Activated CD4-positive, alpha-beta T cell treated with anti-CD3 and anti-CD28 coated beads, Interleukin-2, amount 50 U/mL, for 48 hours (primary cell): ENCODE measurements at places on chromosomes 12 and 14.
A peak's percentile ranks its signal among the peaks of the same experiment; 100 is the strongest.

GRCh38 chr12:112933129-112933505, 5.2 kb upstream of the OAS3 start:
- no peak for DNase-seq

DNA sequence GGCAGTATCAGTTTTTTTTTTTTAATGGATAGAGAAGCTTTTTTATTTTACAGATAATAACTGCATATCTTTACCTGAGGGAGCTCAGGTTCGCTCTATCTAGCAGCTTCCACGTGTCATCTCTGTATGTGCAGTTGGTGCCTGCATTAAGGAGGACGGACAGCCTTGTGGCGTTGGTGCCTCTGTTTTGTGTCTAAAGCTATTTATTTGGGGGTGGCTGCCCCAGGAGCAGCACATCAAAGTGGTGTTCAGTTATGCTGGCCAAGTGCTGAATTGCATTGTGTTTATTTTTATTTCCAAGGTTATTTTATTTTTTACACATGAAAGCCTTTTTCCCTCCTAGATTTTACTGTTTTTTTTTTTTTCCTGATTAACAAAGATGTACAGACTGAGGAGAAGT, 59.7 kb downstream of the RASSF3 start:
- DNase-seq: no peak

GRCh38 chr12:111434680-111435338, 29.1 kb downstream of the SH2B3 start:
- DNase-seq: peak; percentile 85

DNA sequence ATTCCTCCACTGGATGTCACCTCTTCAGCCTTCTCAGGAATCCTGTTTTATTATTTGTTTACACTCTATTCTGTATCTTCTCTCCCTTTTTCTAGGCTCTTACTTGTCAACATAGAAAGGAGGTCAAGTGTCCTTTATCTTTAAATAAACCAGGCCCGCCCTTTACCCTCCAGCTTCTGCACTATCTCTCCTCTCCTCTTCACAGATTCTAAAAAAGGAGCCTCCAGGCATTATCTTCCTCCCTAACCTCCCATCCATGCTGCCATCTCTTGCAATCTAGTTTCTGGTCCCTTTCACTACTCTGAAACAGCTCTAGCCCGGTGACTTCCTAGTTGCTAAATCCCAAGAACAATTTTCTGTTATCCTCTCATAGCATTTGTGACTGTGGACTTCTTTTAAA, 24.1 kb upstream of the ARID2 start:
- DNase-seq: no peak

DNA sequence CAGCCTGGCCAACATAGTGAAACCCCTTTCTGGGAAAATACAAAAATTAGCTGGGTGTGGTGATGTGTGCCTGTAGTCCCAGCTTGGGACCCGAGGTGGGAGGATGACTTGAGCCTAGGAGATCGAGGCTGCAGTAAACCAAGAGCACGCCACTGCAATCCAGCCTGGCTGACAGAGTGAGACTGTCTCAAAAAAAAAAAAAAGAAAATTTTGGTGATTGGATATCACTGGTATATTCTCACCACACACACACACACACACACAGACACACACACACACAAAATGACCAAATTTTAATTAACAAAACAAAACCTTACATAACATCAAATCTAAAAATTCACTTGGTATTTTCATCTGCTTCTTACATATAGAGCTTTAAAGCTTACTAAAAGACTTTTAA, 3.4 kb upstream of the FAM177A1 start:
- no peak for DNase-seq

DNA sequence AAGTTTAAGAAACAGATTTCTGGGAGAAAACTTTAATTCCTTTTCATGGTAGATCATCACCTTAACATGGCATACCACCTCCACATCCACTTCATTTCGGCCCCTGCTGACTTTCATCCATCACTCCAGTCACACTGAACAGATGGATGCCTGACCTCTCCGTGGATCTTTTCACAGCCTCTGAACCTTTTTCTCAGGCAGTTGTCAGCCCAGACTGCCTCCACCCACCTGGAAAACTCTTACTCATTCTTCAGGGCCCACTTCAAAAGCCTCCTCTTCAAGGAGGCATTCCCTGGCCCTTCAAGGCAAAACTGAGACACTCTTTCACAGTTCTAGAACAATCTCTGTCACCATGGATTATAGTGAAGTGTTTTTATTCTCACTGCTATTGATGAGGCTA, 52.9 kb downstream of the GXYLT1 start:
- DNase-seq: no peak

DNA sequence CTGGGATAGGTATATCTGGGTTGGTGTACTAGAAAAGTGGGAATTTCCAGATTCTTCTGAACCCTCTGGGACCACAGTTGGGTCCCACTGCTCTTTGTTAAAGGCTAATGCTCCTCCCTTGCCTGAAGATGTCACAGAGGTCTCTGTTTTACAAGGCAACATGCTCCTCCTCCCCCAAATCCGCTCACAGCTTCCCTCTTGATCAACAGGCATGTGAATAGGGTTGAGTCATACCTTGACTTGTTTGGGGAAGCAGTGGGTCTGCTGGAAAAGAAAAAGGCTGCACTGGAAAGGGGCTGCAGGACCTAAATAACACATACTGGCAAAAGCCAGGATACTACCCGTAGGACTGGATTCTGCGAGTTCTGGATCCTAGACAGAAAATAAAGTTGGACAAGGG, 165.4 kb upstream of the TMEM260 start:
- no peak for DNase-seq

GRCh38 chr12:4112734-4113325, 160.7 kb upstream of the CCND2 start:
- no peak for DNase-seq

DNA sequence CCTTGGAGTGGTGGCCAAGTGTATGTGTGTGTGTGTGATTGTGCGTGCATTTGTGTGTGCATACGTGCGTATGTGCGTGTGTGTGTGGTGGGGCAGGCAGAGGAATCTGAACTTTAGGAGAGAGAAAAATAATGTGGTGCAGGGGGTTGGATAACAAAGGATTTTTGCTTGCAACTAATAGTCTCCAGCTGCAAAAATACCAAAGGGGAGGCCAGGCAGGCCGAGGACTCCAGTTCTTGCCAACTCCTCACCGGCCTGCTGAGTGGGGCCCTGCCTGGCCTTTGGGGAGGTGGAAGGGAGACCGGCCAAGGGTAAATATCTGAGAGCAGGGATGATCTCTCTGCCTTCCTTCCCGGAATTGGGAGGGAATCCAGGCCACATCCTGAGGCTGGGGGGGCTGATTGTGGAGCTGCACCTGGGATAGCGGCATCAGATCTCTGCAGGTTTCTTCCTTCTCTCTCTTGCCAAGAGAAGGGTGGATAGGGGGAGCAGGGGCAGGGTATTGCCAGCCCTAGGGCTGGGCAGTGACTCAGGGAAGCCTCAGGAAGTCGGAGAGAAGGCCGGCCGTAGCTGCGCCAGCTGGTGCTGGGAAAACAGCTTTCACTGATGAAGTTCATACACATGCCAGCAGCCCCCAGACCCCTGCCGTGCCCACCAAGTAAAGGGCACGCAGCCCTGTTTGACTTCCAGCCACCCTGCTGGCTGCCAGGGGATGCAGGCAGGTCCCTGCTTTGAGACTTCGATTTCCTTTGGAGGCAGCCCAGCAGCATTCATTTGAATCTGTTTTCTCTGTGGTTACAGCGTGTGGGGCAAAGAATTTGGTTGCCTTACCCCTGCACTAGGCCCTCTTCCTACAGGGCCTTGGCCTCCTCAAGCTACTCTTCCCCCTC, 4.6 kb upstream of the LRP1-AS start:
- no peak for DNase-seq

DNA sequence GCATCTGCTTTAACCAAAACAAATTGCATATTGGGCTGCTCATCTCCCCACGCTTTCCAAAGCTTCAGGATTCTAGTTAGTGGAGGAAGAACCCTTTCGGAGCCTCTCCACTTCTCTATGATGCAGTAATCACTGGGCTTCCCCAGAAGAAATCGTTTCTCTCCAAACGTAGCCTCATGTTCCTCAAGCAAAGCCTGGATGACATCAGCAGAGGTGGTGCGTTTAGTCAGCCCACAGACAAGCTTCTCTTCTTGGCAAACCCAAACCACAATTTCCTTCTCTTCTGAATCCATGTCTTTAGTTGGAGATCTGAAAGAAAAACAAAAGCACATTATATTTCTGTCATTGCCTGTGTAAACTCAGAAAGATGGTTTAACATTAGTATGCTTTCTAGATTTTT, 30.6 kb downstream of the RASSF9 start:
- no peak for DNase-seq

DNA sequence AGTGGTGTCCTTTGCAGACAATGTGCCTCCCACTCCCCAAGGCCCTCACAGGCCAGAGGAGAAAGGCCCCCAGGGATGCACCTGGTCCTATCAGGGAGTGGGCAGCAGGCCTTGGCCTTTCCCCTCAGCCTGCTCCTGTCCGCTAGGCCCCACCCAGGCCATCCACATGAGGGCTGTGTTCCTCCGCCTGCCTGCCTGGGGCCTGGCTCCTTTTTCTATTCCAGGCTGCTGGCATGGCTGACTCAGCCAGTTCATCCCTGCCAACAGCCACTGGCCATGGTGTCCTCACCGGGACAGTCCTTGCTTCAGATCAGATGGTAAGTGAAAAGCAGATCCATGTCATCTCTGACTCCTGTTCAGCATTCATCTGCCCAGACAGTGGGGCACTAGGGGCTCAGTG, 13.4 kb downstream of the ISM2 start:
- no peak for DNase-seq

DNA sequence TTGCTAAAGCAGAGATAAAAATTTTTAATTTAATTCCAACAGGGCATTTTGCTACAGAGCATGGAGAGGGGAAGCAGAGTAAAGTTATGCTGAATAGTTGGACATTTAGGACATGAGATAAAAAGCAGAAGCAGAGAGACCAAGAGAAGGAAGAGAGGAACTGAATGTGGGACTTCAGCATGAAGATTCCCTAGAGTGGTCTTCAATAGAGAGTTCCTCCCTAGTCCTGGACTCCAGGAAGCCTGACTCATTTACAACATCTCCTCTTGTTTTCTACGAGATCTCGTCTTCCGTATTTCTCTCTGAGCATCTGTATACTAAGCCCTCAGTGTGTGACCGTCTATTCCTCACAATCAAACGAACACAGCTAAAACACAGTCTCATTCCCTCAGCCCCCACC, 35.2 kb upstream of the IFT81 start:
- no peak for DNase-seq

DNA sequence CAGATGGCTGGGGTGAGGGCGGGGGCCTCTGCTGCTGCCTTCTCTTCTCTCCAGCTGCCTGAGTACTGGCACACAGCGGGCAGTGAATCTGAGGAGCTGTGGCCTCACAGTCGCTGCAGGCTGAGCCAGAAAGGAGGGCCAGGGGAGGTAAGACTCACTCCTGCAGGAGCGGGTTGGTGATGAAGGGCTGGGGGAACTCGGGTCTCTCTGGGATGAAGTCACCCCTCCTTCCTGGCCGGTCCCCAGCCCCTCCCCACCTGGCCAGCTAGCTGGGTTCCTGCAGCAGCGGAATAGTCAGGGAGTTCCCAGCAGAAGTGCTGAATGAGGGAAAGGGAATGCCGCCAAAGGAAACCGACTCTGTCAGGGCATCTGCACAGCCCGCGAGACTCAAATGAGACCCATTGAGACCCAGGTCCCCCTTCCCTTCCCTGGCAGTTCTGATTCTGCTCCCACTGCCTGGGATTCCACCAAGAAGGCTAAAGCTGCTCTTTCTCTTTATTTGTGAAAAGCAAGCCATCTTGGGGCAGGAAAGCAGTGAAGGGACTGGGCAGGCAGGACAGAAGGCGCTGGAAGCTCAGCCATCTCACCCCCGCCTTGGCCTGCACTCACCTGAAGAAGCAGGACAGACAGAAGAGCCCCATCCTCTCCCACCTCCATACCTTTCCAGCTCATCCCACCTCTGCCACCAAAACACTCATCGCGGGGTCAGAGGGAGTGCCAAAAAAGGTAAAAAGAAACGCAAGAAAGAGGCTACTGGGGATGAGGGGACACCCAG, 5.3 kb downstream of the NGB start:
- no peak for DNase-seq

DNA sequence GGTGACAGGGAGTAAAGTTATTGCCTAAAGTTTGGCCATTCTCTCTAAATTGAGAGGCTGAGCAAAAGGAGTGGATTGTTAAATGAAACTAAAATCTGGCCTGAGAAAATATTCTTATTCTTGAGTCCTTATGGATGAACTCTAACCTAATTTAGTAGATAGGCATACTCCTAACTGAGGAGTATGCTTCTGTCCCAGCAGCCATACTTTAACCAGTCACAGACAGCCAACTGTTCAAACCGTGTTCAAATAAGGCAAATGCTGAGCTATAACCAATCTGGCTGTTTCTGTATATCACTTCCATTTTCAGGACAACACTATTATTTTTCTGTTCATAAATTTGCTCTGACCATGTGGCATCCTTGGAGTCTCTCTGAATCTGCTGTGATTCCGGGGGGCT, 75.9 kb upstream of the RERGL start:
- no peak for DNase-seq

- peak; percentile 38 for DNase-seq
These were observed 257.8 kb upstream of the BTG1 start for GRCh38 chr12:92403210-92404175.

DNA sequence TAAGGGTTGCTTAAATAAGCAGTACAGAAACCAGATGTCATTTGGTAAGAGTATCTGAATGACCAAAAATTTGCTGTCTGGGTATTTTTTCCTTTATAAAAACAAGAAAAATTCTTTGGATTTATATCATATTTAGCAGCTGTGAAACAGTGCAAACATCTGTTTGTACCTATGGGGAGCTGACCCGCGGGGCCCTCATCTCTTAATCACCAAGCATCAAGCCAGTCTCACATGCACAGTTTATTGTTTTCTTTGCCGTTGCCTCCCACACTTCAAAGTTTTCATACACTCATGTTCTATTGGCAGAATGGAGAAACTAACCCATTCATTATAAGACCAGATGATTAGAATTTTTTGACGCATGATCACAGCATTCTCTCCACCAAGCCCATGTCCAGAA, 142.2 kb downstream of the BMP4 start:
- no peak for DNase-seq

- no peak for DNase-seq
These were observed 12.9 kb downstream of the VPS37B start for GRCh38 chr12:122882908-122883558.

GRCh38 chr14:42490536-42490935, 883.9 kb downstream of the LRFN5 start:
- no peak for DNase-seq

GRCh38 chr12:71472441-71472911, 32.9 kb downstream of the LGR5 start:
- DNase-seq: no peak

GRCh38 chr12:57135527-57136326, 7.4 kb downstream of the LRP1 start:
- DNase-seq: no peak

- DNase-seq: no peak
These were observed 3.7 kb upstream of the CACNA2D4 start for GRCh38 chr12:1922075-1922709.

DNA sequence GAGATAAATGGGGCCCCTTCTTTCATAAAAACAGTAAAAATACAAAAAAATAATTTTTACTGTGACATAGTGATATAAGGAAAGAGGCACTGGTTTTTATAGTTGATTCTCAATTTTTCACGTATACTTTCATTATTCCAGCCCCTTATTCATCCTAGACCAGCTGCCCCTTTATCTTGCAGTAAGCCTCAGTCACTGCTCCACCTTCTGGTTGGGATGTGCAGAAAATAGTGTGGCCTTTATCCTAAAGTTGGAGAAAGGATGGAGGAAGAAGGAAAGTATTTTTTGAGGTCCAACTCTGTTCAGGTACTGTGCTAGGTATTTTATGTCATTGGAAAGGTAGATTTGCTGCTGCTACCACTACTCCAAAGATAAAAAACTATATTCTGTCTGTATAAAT, 172.7 kb downstream of the ANO6 start:
- no peak for DNase-seq

GRCh38 chr12:88142610-88142991, 494 bp downstream of the TMTC3 start:
- DNase-seq: no peak
